Adipocyte (in vitro differentiated cells): ENCODE measurements at places on chromosomes 16 and 17.
A peak's percentile ranks its signal among the peaks of the same experiment; 100 is the strongest.

DNA sequence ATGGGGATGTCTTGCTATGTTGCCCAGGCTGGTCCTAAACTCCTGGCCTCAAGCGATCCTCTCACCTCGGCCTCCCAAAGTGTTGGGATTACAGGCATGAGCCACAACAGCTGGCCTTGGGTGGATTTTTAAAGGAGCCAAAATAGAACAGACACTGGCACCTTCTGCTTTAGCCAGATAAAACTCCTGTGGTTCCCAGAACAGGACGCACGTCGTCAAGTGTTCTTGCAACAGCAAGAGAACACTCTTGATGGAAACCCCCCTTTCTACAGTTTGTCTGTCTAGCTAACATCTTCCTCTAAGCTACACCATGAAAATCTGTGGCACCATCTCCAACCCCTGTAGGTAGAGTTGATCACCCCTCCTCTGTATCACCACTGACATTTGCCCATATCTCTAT lies 122.6 kb downstream of the NPIPB5 start:
- DNase-seq: no peak

DNA sequence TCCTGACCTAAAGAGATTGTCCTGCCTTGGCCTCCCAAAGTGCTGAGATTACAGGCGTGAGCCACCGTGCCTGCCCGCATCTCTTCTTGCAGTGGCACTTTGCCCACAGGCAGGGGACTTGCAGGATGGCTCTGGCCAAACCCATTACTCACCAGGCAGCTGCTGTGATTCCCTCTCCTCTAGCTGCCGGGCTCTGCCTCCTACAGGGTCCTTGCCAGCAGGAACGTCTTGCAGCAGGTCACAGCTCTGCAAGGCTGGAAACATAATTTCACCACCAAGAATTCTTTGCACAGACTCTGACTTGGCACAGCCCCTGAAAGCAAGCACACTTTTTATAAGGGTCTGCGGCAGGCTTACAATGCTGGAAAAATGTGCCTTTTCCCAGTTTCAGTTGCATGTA lies 20.3 kb downstream of the COX4I1 start:
- DNase-seq: no peak

DNA sequence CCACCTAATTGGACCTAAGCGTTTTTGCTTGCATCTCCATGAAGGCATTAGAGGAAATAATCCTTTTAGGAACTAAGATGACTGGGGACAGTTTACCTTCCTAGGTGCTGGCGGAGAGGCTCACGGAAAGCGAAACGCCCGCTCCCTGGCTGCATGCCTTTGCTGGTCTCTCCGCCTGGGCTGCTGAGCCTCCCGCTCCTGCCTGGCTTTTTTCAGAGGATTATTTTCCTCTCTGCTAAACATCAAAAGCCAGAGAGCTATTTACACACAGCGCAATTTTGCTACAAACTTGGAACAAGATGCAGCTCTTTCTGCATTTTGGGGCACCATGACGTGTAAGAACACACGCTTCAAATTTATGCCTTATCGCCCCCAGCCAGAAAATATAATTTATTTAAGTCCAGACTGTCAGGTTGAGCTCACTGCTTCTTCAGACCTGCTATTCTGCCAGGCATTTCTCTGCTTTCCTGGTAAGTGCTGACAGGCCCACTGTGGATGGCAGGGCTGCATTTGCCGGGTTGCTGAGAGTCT lies 124.4 kb downstream of the SPACA3 start:
- DNase-seq: no peak

DNA sequence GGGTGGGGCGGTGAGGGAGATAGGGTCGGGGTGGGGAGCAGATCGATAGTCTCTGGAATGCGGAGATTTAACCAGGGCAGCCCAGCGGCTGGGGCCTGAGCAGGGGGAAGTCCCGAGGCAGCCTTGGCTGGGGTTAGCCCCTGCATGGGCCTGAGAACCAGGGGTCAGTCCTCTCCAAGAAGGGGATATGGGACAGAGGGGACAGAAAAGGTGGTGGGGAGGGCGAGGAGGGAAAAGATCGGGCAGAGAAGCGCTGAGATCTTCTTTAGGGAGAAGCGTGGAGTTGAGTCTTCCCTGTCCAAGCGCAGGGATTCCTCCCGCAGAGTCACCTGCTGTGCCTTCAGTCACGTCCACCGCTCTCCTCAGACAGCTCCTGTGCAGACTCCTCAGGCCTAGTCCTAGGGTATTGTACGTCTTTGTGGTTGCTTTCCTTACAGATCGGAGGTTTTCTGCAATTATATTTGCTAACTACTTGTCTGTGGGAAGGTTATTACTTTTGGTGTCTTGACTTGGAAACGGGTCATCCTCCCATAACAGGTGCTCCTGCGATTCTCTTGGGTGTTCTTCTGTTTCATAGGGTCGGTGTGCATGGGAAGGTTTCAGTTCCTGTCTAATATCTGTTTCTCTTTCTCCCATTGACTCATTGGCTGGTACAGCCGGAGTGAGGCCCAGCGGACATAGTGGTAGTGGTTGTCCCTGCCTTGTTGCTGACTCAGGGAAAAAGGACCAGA lies 952 bp downstream of the CD300A start:
- DNase-seq: no peak

DNA sequence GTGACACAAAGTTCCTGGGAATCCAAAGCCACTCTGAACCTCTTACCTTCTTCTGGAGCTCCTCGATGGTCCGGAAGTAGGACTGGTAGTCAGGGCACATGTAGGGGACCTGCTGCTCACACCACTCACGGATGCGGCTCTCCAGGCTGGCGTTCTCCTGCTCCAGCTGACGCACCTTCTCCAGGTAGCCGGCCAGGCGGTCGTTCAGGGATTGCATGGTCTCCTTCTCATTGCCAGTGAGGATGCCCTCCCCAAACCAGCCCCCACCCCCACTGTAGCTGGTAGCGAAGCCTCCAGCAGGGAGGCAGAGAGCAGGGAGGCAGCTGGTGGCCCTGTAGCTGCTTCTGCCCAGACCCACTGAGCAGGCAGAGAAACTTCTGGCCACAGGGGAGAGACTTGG lies 370 bp downstream of the KRT35 start:
- DNase-seq: no peak

- no peak for DNase-seq
Observed at GRCh38 chr16:11576427-11577289, 10.1 kb downstream of the LITAF start.

DNA sequence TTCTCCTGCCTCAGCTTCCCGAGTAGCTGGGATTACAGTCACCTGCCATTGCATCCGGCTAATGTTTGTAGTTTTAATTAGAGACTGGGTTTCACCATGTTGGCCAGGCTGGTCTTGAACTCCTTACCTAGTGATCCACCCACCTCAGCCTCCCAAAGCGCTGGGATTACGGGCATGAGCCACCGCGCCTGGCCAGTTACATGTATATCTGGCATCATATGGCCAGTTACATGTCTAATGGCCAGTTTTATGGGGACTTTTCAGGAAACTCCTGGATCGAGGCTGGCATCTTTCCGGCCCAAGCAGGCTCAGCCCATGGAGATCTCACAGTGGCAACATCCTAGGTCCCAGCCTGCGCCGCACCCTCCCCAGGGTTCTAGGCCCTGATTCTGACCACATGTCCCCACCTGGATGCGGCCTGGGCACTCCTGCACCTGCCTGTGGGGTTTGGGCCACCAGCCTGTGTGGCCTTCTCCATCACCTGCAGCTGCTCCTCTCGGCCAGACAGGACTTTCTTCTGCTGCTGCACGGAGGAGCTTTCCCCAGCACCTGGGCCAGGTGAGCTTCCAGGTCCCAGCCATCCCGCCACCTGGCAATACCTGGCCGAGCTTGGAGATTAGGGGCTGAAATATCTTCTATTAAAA lies 1.3 kb upstream of the CIAO3 start:
- no peak for DNase-seq

DNA sequence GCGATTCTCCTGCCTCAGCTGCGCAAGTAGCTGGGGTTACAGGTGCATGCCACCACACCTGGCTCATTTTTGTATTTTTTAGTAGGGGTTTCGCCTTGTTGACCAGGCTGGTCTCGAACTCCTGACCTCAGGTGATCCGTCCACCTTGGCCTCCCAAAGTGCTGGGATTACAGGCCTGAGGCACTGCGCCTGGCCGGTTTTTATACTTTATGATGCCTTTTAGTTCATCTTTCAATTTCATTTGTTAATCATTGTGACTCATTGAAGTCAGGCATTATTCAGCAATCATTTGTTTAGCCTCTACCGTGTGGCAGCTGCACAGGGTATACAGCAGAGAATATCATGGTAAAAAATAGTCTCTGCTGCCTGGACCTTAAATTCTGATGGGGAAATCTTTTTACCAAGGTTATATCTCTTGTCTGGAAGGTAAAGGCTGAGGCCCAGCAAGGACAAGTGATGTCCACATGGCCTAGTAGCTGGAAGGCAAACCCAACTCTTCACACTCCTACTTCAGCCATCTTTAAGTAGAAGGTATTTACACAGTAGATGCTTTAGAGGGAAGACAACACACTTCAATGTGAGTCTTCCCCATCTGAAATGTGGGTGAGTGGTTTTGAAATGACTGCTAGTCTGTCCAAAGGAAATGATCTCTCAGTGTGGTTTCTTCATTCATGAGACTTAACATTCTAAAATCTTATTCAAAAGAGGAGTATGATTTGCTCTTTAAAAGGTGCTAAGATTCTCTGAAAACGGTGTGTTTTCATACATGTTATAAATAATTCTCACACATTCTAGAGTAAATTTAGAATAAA lies 2.4 kb downstream of the PRPSAP2 start:
- DNase-seq: no peak

GRCh38 chr17:70080541-70081347 lies 5.7 kb downstream of the KCNJ16 start:
- peak; percentile 72 for DNase-seq

DNA sequence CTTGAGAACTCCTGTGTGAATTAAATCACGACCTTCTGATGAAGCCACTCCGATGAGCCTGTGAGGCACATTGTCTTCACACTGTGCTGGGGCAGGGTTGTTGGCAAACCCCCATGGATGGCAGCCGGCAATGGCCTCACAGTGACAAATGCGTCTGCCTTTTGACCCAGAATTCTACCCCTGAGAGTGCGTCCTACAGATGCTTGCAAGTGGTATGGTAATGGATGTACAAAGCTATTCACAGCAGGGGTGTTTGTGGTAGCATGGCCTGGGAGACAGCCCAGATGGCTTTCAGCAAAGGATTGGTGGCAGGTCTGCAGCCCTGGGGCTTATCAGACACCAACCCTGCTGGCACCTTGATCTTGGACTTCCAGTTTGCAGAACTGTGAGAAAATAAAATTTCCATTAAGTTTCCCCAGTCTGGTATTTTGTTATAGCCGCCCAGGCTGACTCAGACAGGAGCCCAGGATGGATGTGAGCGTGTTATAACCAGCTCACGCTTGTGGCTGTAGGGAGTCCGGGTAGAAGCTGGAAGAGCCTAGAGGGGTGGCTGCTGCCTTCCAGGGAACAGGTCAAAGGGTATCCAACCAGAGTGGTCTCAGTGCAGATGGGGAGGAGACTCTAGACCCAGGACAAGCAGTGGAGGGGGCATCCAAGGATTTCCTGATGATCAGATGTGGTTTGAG lies 10.1 kb downstream of the AFMID start:
- DNase-seq: no peak

- DNase-seq: peak; percentile 81
Observed at GRCh38 chr16:75319513-75320411, 68.3 kb upstream of the BCAR1 start.

- no peak for DNase-seq
Observed at GRCh38 chr17:5804251-5804650, 219.9 kb upstream of the NLRP1 start.

- DNase-seq: peak; percentile 43
Observed at GRCh38 chr16:9092978-9093344, 1.5 kb downstream of the HAPSTR1 start.
